ENCODE measurements at places on chromosomes 7 and 10. TPM values are rescaled to one million over a fixed set of nuclear protein-coding genes. Genes with fewer than 3 reads are reported as not detected.

ZDHHC6 gene
- total RNA-seq = 23.6 TPM

MSS51 gene
- 2.6 TPM for total RNA-seq

- no peaks in the 10 kb centered on the region for H3K4me1 ChIP-seq
- DNase-seq = no peak
- H3K36me3 ChIP-seq = no peaks in the 10 kb centered on the region
These were observed 223.3 kb upstream of the GPR26 start for GRCh38 chr10:123442901-123443300.

ITPRID1 gene
- total RNA-seq = not detected

TIMM23 gene
- total RNA-seq = 37.9 TPM

NAT16 gene
- total RNA-seq = not detected

- no peak overlapping the region for H3K27ac ChIP-seq
- DNase-seq = no peak
- H3K27me3 ChIP-seq = no peaks in the 10 kb centered on the region
- H3K36me3 ChIP-seq = no peaks in the 10 kb centered on the region
- H3K4me1 ChIP-seq = no peaks in the 10 kb centered on the region
These were observed 124.7 kb upstream of the CARD11 start for GRCh38 chr7:3168370-3168769.

GRCh38 chr7:112529521-112529920 lies 48.7 kb downstream of the LSMEM1 start:
- H3K27ac ChIP-seq = no peak overlapping the region
- no peaks in the 10 kb centered on the region for H3K27me3 ChIP-seq
- H3K36me3 ChIP-seq = no peaks in the 10 kb centered on the region
- DNase-seq = no peak

GRCh38 chr7:105581066-105581811 lies at the start of gene EFCAB10:
Gene EFCAB10, minus strand, starts transcription at chr7:105581493. Its CDS starts 30 bp downstream, at chr7:105581463.
- H3K27ac ChIP-seq = no peak within 1 kb of the TSS
- no peaks in the 10 kb centered on the region for H3K36me3 ChIP-seq
- no peaks in the 10 kb centered on the region for H3K4me1 ChIP-seq

DNA sequence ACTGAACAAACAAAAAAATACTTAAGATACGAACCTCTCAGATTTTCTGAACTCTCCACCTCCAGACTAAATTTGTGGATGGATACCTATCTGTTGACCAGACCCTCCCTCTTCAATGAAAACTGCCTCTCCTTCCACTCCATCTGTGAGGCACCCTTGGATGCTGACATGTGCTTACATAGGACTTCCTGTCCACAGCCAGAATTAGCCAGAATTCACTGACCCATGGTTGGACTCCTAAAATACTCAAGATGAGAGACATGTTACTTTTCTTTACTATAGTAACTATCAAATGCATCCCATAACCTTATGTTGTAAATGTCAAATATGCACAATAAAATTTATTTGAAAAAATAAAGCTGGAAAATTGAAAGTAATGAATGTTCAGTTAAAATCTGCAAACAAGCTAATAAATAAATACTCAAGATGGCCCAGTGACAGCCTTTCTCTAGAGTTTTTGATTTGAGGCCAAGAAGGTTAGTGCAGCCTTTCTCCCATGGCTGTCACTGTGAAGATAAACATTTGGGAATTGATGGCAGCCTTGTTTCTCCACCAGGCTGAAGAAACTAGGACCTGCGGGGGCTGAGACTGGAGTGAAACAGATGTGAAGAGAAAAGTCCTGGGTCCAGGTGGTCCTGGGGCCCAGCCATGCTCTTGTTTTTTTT lies 287.0 kb downstream of the ZEB1 start:
- no peaks in the 10 kb centered on the region for H3K4me1 ChIP-seq
- DNase-seq = no peak
- H3K36me3 ChIP-seq = no peaks in the 10 kb centered on the region
- no peaks in the 10 kb centered on the region for H3K27me3 ChIP-seq

GRCh38 chr10:128550045-128550444 lies 423.8 kb upstream of the MKI67 start:
- H3K27me3 ChIP-seq = no peaks in the 10 kb centered on the region
- H3K36me3 ChIP-seq = no peaks in the 10 kb centered on the region
- H3K4me3 ChIP-seq = no peak overlapping the region
- H3K4me1 ChIP-seq = no peaks in the 10 kb centered on the region

GRCh38 chr7:88073626-88074025 lies 139.6 kb downstream of the ADAM22 start:
- no peaks in the 10 kb centered on the region for H3K36me3 ChIP-seq
- DNase-seq = no peak
- H3K27ac ChIP-seq = no peak overlapping the region
- H3K4me3 ChIP-seq = no peak overlapping the region
- H3K4me1 ChIP-seq = no peaks in the 10 kb centered on the region

CALCR gene
- not detected for total RNA-seq

- peaks cover 15% of the 10 kb centered on the region for H3K4me1 ChIP-seq
- DNase-seq = no peak
- H3K27me3 ChIP-seq = no peaks in the 10 kb centered on the region
- peak overlapping the region; percentile 81 for H3K4me3 ChIP-seq
- peak overlapping the region; percentile 92 for H3K27ac ChIP-seq
These were observed 945 bp downstream of the ADO start for GRCh38 chr10:62805231-62806099.

GRCh38 chr7:73758581-73759138 lies 11.4 kb downstream of the CLDN3 start:
- H3K27me3 ChIP-seq = no peaks in the 10 kb centered on the region
- H3K4me3 ChIP-seq = no peak overlapping the region
- H3K27ac ChIP-seq = no peak overlapping the region
- no peak for DNase-seq

GRCh38 chr10:129570185-129570584 lies 103.1 kb downstream of the MGMT start:
- no peaks in the 10 kb centered on the region for H3K36me3 ChIP-seq
- no peak overlapping the region for H3K4me3 ChIP-seq
- DNase-seq = no peak
- no peaks in the 10 kb centered on the region for H3K4me1 ChIP-seq
- no peaks in the 10 kb centered on the region for H3K27me3 ChIP-seq
- H3K27ac ChIP-seq = no peak overlapping the region

- peaks cover 48% of the 10 kb centered on the region for H3K27me3 ChIP-seq
- no peak for DNase-seq
- H3K4me3 ChIP-seq = peak overlapping the region; percentile 61
- H3K27ac ChIP-seq = no peak overlapping the region
- no peaks in the 10 kb centered on the region for H3K36me3 ChIP-seq
These were observed 1.7 kb downstream of the IGF2BP3 start for GRCh38 chr7:23468526-23469149.

DNA sequence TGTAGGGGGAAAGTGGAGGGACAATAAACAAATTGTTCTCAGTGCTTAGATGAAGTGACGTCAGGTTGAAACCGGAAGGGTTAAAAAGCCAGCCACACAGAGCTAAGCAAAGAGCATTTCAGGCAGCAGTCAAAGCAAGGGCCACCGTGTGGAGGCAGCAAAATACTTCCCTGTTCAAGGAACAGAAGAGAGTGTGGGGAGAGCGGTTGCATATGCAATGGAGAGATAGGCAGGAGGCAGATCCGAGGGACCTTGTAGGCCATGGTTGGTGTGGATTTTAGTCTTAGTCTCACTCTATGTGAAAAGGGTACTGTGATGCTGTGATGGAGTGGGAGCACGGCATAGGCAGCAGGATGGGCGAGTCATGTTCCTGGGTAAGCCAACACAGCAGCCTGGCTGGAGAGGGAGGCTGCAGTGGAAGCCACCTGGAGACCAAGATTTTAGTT lies 3.8 kb upstream of the STN1 start:
- no peak for DNase-seq
- H3K36me3 ChIP-seq = no peaks in the 10 kb centered on the region
- no peak overlapping the region for H3K4me3 ChIP-seq
- H3K27ac ChIP-seq = no peak overlapping the region
- peaks cover 6% of the 10 kb centered on the region for H3K4me1 ChIP-seq
- no peaks in the 10 kb centered on the region for H3K27me3 ChIP-seq

- H3K27ac ChIP-seq = peak overlapping the region; percentile 87
- DNase-seq = no peak
These were observed 122.8 kb downstream of the UBE2H start for GRCh38 chr7:129829737-129830631.

DNA sequence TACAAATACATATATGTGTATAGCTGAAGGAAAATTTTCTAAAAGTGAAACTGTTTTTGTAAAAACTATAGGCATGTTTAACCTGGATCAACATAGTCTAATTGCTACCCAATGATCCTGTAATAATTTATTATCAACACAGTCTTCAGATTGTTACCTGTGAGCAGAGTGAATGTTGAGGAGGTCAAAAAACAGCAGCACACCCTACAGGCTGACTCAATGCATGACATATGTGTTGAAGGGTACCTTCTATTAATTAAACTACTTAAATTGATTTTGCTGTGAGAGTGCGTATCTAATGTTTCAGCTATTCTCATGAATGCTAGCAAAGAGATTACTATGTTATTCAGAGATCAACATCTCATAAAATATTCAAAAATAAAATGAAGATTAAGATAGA lies 411.4 kb downstream of the TNS3 start:
- H3K4me1 ChIP-seq = no peaks in the 10 kb centered on the region
- DNase-seq = no peak
- no peaks in the 10 kb centered on the region for H3K27me3 ChIP-seq
- H3K4me3 ChIP-seq = no peak overlapping the region
- no peaks in the 10 kb centered on the region for H3K36me3 ChIP-seq
- no peak overlapping the region for H3K27ac ChIP-seq

TNS3 gene
- 151 TPM for total RNA-seq

PDK4 gene
- total RNA-seq = 79.5 TPM

MAGI2 gene
- total RNA-seq = 18.3 TPM

GRCh38 chr7:129569811-129570215 lies 41.7 kb upstream of the NRF1 start:
- H3K27ac ChIP-seq = no peak overlapping the region
- H3K4me1 ChIP-seq = no peaks in the 10 kb centered on the region
- no peaks in the 10 kb centered on the region for H3K27me3 ChIP-seq

- no peak overlapping the region for H3K27ac ChIP-seq
- H3K4me3 ChIP-seq = no peak overlapping the region
- no peak for DNase-seq
- no peaks in the 10 kb centered on the region for H3K27me3 ChIP-seq
- no peaks in the 10 kb centered on the region for H3K36me3 ChIP-seq
These were observed 12.4 kb upstream of the TNKS2 start for GRCh38 chr10:91785830-91786229.

GRCh38 chr7:141484907-141485306 lies 66.3 kb upstream of the AGK start:
- H3K4me3 ChIP-seq = no peak overlapping the region
- H3K36me3 ChIP-seq = no peaks in the 10 kb centered on the region
- no peak for DNase-seq
- H3K27me3 ChIP-seq = no peaks in the 10 kb centered on the region
- H3K27ac ChIP-seq = no peak overlapping the region
- H3K4me1 ChIP-seq = no peaks in the 10 kb centered on the region

- H3K27ac ChIP-seq = peak overlapping the region; percentile 11
- no peaks in the 10 kb centered on the region for H3K27me3 ChIP-seq
- no peak overlapping the region for H3K4me3 ChIP-seq
- DNase-seq = no peak
These were observed 288.4 kb downstream of the KCNMA1 start for GRCh38 chr10:77349226-77349625.

GRCh38 chr10:54081950-54082349 lies 719.1 kb downstream of the PCDH15 start:
- no peaks in the 10 kb centered on the region for H3K36me3 ChIP-seq
- H3K4me3 ChIP-seq = no peak overlapping the region
- no peak for DNase-seq
- H3K27me3 ChIP-seq = no peaks in the 10 kb centered on the region
- no peaks in the 10 kb centered on the region for H3K4me1 ChIP-seq

DNA sequence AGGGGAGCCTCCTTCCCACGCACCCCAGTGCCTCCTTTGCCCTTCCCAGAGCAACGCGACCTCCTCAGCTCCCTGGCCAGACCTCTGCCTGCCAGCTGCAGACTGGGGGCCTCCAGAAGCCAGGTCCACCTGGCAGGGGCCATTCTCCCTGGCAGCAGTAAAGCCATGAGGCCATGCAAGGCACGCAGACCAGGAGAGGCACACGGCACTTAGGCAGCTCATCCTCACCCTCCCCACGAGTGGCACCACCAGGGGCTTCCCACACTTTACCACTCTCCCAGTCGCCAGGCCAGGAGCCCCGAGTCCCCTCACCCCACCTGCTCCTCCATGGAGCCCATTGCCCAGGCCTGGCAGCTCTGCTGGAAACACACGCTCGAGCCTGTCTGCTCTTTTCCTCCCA lies 85.4 kb downstream of the PROSER2 start:
- H3K4me1 ChIP-seq = no peaks in the 10 kb centered on the region
- no peaks in the 10 kb centered on the region for H3K36me3 ChIP-seq
- H3K4me3 ChIP-seq = no peak overlapping the region

PNLIP gene
- total RNA-seq = 1.7 TPM

DBNL gene
- total RNA-seq = 156 TPM

GRCh38 chr10:48419714-48420113 lies 113.2 kb downstream of the MAPK8 start:
- no peak for DNase-seq
- no peak overlapping the region for H3K27ac ChIP-seq
- no peaks in the 10 kb centered on the region for H3K36me3 ChIP-seq
- no peaks in the 10 kb centered on the region for H3K27me3 ChIP-seq
- H3K4me3 ChIP-seq = no peak overlapping the region

GRCh38 chr7:137774793-137775201 lies 72.0 kb downstream of the DGKI start:
- no peaks in the 10 kb centered on the region for H3K27me3 ChIP-seq
- H3K4me3 ChIP-seq = no peak overlapping the region
- no peaks in the 10 kb centered on the region for H3K36me3 ChIP-seq
- DNase-seq = no peak
- H3K27ac ChIP-seq = no peak overlapping the region

DNA sequence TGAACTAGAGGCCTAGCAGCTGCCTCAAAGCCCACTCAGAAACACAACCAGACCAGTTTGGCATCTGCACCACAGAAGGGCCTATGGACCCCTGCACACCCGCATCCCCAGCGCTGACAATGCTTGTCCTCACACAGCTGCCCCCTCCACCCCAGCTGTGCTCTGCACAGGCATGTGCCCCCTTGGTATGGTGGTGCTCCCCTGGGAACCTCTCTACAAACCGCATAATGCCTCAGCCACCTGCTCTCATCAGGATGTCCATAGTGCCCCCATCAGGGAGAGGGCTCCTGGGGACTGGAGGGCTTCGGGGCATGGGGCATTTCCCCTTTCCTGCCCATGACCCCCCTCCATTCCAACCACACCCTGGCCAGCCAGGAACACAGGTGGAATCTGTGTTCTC lies 347.5 kb downstream of the GRID1 start:
- H3K36me3 ChIP-seq = no peaks in the 10 kb centered on the region
- no peak overlapping the region for H3K4me3 ChIP-seq
- H3K27me3 ChIP-seq = no peaks in the 10 kb centered on the region
- no peak overlapping the region for H3K27ac ChIP-seq
- no peak for DNase-seq

- H3K36me3 ChIP-seq = peaks cover under 1% of the 10 kb centered on the region
- H3K4me1 ChIP-seq = peaks cover 8% of the 10 kb centered on the region
- DNase-seq = no peak
- H3K27me3 ChIP-seq = no peaks in the 10 kb centered on the region
- no peak overlapping the region for H3K27ac ChIP-seq
- no peak overlapping the region for H3K4me3 ChIP-seq
These were observed 24.4 kb downstream of the MTURN start for GRCh38 chr7:30159163-30159562.

GRCh38 chr7:87003872-87004798 lies 55.3 kb downstream of the ELAPOR2 start:
- DNase-seq = no peak
- H3K36me3 ChIP-seq = no peaks in the 10 kb centered on the region
- H3K27me3 ChIP-seq = no peaks in the 10 kb centered on the region
- peaks cover 15% of the 10 kb centered on the region for H3K4me1 ChIP-seq
- H3K27ac ChIP-seq = no peak overlapping the region

Measured in thoracic aorta (tissue), 2 donors.